ENCODE measurements at places on chromosomes 7 and 10. TPM values are rescaled to one million over a fixed set of nuclear protein-coding genes. Genes with fewer than 3 reads are reported as not detected.

DNA sequence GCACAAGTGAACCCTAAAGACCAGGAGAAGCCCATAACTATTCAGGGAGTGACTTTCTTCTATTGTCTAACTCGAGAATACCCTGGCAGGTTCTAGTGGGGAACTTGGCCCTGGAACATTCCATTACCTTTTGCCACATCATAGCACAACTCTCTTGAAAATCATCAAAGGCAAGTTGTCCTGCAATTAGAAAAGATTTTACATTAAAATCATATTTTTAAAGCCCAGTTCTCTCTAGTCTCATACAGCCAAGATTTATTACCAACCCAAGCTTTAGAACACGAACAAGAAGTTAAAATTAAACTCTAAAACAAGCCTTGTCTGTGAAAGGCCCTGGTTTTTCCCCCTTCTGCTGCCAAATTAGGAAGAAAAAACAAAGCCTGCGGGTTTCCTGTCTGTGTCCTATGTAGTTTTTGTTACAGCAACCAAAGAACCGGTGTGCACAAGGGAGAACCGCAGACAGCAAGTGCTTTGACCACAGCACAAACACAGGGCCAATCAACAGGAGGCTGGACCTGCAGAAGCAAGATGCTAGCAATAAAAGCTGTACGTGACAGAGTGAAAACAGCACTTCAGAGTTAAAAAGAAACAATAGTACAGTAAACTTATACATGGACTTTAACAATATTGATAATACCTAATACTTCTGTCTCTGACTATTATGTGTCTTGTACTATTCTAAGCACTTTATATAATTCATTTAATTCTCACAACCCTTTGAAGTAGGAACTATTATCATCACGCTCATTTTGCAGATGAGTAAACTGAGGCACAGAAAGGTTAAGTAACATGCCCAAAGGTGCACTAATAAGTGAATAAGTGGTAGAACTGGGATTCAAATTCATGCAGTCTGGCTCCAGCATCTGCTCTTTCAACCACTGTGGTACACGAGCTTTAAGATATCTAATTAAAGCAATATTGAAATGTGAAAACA, 65.8 kb downstream of the STK17A start:
- no peak for DNase-seq

- DNase-seq, result no peak
Measured at GRCh38 chr10:119315128-119316001, 108.0 kb downstream of the GRK5 start.

DNA sequence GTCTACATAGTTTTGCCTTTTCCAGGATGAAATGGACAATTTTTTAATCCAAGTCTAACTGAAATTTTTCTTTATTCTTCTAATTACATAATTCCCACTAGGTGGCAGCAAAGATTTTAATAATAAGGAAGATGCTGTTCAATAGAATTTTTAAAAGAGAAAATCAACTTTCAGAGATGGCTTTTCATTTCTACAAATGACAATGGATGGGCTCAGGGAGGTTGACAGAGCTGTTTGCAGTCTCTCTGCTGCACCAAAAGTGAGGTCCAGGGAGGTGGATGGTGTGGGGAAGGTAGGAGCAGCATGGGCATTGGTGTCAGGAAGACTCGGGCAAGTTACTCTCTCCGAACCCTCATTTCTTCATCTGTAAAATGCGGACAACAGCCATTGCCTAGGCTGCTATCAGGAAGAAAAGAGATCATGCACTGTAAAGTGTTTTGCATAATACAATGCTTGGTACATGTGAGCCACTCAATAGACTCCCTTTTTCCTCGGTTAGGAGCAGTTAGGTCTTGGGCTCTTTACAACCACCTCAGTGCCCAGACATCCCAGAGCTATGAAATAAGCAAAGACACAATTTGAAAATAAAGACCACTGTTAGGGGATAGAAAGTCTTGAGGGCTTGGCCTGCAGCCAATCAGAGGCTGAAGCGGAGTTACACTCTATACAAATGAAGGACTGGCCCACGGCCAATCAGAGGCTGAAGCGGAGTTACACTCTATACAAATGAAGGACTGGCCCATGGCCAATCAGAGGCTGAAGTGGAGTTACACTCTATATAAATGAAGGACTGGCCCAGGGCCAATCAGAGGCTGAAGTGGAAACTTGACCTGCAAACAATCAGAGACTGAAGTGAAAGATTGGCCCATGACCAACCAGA, 107.1 kb downstream of the ABLIM1 start:
- no peak for DNase-seq

- no peak for DNase-seq
Measured at GRCh38 chr10:6493521-6494441, 86.3 kb downstream of the PRKCQ start.

DNA sequence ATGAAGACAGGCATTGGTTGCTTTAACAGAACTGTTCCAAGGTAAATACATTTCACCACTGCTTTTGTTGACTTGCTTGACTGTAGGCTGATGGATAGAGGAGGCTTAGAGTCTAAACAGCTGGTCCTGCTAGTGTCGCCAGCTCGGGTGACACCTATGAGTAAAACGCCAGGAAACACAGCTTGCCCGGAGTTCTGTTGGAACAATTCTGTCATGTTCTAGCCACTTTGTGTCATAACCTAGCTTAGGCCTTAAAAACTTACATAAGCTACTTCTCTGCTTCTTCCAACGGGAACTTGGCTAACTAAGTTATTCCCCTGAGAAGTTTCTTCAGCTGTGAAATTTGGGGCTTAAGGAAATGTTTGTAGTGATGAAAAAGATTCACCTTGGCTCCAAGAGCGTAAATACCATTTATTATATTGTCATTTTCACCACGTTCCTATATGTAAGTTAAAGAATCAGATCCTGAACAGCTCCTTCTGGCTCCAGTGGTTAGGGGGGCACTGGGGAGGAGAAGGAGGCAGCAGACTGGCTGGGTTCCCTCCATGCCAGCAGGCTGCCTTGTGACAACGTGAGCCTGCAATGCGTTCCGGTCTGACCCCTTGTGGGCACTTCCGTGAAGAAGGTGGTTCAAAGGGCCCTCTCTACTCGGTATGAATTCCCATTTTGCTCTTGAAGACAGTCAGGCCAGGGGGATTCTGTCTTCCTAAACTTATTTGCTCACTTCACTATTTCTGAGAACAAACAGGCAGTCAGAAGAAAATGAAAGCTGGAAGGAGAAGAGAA, 253.2 kb downstream of the BMPER start:
- peak; percentile 76 for DNase-seq

DNA sequence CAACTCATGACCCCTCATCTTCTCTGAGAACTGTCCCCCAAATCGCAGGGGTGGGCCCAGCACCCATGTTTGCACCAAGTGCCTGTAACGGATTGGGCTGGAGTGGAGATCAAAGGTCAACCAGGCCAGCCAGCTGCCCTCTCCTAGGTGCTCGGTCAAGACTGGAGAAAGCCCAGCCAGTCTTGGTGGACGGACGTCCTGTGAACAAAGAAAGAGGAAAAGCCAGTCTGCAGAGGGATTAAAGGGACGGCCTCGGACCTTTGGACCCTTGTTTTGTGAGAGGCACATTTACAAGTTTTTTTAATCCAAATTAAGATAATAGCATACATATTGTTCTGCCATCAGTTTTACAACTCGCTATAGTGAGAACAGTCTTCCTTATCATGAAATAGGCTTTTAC, 31.7 kb upstream of the GALNTL5 start:
- DNase-seq, result no peak

- no peak for DNase-seq
Measured at GRCh38 chr10:58436071-58436470, 50.9 kb downstream of the TFAM start.

GRCh38 chr7:27842851-27843250, 102.9 kb downstream of the TAX1BP1 start:
- no peak for DNase-seq

DNA sequence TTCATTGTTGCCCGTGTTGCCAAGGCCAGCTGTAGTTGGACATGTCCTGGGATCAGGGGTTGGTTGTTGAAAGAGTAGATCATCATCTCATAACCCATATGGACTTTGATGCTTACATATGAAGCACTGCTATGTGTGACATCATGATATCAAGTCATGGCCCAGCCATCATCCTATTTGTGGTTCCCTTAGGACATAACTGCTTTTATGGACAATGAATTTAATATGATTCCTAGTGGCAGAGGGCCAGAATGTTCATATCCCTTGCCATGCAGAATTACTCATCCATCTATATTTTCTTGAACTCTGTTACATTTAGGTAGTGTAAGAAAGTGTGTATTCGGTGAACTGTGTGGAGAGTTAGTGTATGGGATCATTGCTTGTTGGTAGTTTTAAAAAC, 343.9 kb upstream of the LRGUK start:
- no peak for DNase-seq

- DNase-seq, result no peak
Measured at GRCh38 chr10:13298748-13299436, 972 bp downstream of the PHYH start.

GRCh38 chr10:71726580-71727104, 7.1 kb upstream of the C10orf105 start:
- DNase-seq, result no peak

GRCh38 chr10:77768039-77768438, 130.4 kb upstream of the KCNMA1 start:
- no peak for DNase-seq

- DNase-seq, result no peak
Measured at GRCh38 chr10:110989016-110989415, 69.6 kb downstream of the SHOC2 start.

Gene MRC1
- total RNA-seq, result 3.1 TPM

Gene HOXA2
- not detected for total RNA-seq

Gene TMEM176A
- 6.9 TPM for total RNA-seq

Gene C10orf53
- not detected for total RNA-seq

Gene CPXM2
- 5.4 TPM for total RNA-seq

Gene PGAM2
- total RNA-seq, result 9.7 TPM

Gene CLIP2
- total RNA-seq, result 24.1 TPM

Gene ATRNL1
- total RNA-seq, result 5.1 TPM

Gene METTL27
- total RNA-seq, result 5.9 TPM

Gene DEPP1
- 144 TPM for total RNA-seq
